B cell (primary cell): ENCODE measurements at places on chromosomes 4 and X.

GRCh38 chr4:73919691-73920090, 50.5 kb downstream of the CXCL1 start:
- H3K4me3 ChIP-seq, result no peak overlapping the region
- H3K27me3 ChIP-seq, result no peaks in the 10 kb centered on the region
- H3K27ac ChIP-seq, result no peak overlapping the region
- no peaks in the 10 kb centered on the region for H3K36me3 ChIP-seq

- no peaks in the 10 kb centered on the region for H3K36me3 ChIP-seq
- DNase-seq, result peak; percentile 62
- H3K27ac ChIP-seq, result no peak overlapping the region
- H3K4me1 ChIP-seq, result peaks cover 43% of the 10 kb centered on the region
- peak overlapping the region; percentile 62 for H3K4me3 ChIP-seq
- H3K27me3 ChIP-seq, result peaks cover 9% of the 10 kb centered on the region
These were observed 1.4 kb downstream of the MAMLD1 start for GRCh38 chrX:150364347-150365050.

- no peak for DNase-seq
- H3K4me1 ChIP-seq, result peaks cover 3% of the 10 kb centered on the region
- H3K36me3 ChIP-seq, result no peaks in the 10 kb centered on the region
- no peaks in the 10 kb centered on the region for H3K27me3 ChIP-seq
These were observed 15.3 kb downstream of the SPACA5 start for GRCh38 chrX:48022100-48022499.

GRCh38 chrX:68983004-68983857, 154.4 kb downstream of the EFNB1 start:
- no peaks in the 10 kb centered on the region for H3K4me1 ChIP-seq
- H3K36me3 ChIP-seq, result no peaks in the 10 kb centered on the region
- H3K4me3 ChIP-seq, result no peak overlapping the region

DNA sequence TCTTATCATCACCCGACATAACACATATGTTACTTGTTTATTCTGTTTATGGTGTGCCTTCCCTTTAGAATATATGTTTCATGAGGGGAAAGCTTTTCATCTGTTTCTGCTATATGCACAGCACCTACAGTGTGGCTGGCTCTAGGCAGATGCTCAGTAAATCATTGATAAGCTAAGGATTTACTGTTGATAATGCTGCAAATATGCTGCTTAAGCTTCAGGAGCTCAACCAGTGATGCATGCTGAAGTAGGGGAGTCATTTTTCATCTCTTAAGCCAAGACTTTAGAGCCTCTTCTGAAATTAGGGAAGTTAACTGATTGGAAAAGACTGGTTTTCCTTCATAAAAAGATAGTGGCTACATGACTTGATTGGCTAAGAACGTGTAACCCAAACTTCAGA, 16.4 kb downstream of the FAT4 start:
- DNase-seq, result no peak
- H3K27me3 ChIP-seq, result no peaks in the 10 kb centered on the region
- H3K36me3 ChIP-seq, result no peaks in the 10 kb centered on the region
- no peak overlapping the region for H3K4me3 ChIP-seq
- no peak overlapping the region for H3K27ac ChIP-seq
- no peaks in the 10 kb centered on the region for H3K4me1 ChIP-seq

DNA sequence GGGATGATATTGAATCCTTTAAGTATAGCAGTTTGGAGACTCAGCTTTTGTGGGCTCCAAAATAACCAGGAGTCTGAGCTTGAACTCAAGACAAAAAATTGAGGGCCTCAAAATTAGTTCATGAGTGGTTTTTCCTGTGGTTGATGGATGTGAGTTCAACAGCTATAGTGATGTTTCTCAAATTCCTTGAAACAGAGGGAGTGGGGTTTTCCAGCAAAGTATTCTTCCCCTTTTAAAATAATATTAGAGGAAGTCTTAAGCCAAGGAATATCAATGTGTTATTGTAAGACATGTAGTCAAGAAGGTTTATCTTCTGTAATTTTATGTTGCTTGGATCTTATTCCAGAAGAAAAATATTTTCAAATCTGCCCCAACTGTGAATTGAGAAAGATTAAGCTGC, 10.6 kb downstream of the OTC start:
- H3K27ac ChIP-seq, result no peak overlapping the region
- no peaks in the 10 kb centered on the region for H3K27me3 ChIP-seq
- no peaks in the 10 kb centered on the region for H3K36me3 ChIP-seq
- H3K4me3 ChIP-seq, result no peak overlapping the region
- H3K4me1 ChIP-seq, result no peaks in the 10 kb centered on the region
- no peak for DNase-seq

GRCh38 chr4:80187677-80188076, 9.6 kb upstream of the PRDM8 start:
- no peak overlapping the region for H3K4me3 ChIP-seq
- H3K36me3 ChIP-seq, result peaks cover 9% of the 10 kb centered on the region
- H3K4me1 ChIP-seq, result peaks cover 28% of the 10 kb centered on the region
- no peaks in the 10 kb centered on the region for H3K27me3 ChIP-seq
- no peak for DNase-seq

- no peaks in the 10 kb centered on the region for H3K4me1 ChIP-seq
- no peak for DNase-seq
- H3K27me3 ChIP-seq, result no peaks in the 10 kb centered on the region
- H3K36me3 ChIP-seq, result no peaks in the 10 kb centered on the region
- H3K27ac ChIP-seq, result no peak overlapping the region
- H3K4me3 ChIP-seq, result no peak overlapping the region
These were observed 37.9 kb upstream of the SEC24B start for GRCh38 chr4:109395694-109396093.
